ENCODE measurements at places on chromosomes 16 and 17.

DNA sequence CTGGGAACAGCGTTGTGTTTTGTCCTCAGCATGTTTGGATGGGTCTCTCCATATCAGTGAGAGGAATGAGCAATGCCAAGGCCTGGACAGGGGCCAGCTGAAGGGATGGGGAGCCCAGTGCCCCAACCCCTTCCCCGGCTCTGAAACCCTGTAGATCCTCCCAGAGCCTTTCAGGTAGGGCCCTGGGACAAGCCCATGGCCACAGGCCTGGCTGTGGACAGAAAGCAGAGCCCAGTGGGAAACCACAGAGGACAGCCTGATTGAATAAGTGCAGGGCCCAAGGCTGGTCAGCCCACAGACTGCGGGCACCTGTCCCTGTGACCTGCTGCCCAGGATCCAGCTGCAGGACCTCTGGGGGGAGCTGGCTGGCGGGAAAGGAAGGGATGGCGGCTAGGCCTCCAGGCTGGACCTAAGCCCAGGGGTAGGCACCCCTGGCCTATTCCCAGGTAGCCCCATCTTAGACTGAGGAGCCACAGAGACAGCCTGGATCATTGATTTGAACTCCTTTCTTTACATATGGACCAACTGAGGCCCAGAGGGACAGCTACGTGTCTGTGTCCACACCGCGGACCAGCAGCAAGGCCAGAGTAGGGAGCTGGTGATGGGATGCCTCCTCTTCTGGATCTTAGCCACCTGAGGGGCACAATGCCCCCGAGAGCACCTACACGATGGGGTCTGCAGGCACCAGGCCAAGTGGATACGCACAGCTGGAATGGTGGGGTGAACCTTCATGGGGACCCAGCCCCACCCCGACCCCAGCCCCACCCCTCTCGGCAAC is 1.3 kb downstream of the CCDC102A start:
- DNase-seq = no peak

- no peak for DNase-seq
Observed at GRCh38 chr17:73401911-73402310, 90.1 kb upstream of the CDC42EP4 start.

GRCh38 chr17:45575126-45575885 is 84.8 kb upstream of the PLEKHM1 start:
- no peak for DNase-seq

DNA sequence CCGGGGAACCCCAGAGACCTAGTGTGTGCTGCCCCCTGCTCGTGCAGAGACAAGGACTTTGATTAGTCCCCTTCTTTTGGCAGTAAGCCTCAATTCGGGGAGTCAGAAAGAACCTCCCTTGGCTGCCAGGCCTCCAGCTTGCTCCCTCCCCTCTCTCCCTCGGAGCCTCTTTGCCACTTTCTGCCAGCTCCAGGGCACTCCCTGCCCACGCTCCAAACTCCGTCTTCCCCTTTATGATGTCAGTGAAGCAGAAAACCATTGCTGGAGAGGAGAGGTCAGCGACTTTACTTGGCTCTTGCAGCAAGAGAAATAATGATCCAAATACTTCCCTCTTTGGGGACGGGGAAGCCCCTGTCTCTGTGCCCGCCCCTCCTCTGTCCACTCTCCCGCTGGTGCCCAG is 28.1 kb downstream of the TTYH2 start:
- DNase-seq = no peak

DNA sequence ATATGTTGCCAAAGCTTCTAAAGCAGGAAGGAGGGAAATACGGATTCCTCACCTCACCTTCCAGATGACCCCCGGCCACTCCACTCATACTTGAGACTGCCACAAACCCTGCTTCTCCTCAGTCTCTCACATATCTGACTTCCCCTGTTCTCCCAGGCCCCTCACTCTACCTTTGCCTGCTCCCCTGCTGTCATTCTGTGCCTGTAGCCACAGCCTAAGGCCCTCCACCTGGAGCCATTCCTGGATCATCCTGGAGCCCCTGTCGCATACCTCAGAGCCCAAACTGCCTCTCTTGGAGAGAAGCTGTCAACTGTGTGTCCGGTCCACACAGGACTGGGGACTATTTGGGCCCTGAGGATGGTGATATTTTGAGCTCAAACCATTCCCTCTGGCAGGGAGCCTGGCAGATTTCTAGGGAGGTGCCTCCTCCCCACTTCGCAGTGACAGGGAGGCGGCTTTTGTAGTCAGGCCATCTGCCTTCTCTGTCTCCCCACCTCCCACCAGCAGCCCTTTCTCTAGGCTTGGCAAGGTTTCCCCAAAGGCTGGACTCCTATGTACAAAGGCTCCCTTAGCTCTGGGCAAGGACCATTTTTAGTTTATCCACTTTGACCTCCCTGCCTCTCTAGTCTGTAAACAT is 2.3 kb upstream of the MED24 start:
- no peak for DNase-seq

GRCh38 chr16:28308794-28309584 is 16.7 kb downstream of the SBK1 start:
- no peak for DNase-seq

DNA sequence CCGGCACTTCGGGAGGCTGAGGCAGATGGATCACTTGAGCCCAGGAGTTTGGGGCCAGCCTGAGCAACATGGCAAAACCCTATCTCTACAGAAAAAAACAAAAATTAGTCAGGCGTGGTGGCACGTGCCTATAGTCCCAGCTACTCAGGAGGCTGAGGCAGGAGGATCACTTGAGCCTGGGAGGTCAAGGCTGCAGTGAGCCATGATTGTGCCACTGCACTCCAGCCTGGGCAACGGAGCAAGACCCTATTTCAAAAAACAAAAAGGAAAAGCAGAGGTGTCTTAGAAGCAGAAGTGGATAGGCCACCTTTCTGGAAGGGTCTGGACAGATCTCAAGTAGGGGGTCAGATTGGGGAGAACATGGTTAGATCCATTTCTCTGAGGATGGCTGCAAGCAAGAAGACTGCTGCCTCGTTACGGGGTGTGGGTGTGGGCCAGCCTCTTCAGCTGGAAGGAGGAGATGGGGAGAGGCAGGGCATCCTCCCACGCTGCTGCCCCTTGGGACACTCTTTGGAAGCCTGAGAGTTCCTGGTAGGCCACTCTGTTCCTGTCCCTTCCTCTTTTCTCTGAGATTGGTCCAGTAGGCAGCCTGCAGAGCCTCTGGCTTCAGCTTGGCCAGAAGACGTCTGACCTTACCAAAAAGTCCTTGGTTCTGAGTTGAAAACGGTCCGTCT is 208.0 kb downstream of the MSI2 start:
- DNase-seq = no peak

DNA sequence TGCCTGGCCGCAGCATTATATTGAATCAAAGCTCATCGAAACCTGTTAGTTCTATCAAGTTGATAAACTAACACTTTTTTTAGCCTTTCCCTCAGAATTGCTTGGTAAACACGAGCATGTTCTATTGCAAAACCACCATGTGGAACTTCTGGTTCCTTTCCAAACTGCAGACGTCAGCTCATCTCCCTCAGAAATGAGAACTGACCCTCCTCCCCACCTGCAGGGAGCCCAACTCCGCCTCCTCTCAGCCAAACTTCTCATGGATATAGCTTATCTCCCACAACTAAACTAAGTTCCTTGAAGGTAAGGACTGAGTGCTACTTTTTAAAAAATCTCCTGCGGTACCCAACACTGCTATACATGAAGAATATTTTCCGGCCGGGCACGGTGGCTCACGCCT is 6.7 kb downstream of the SHMT1 start:
- no peak for DNase-seq

GRCh38 chr17:62591333-62591732 is 36.1 kb upstream of the MRC2 start:
- DNase-seq = no peak

- DNase-seq = no peak
Observed at GRCh38 chr17:42153919-42154742, 658 bp downstream of the RAB5C start.
